B cell (primary cell): ENCODE measurements at places on chromosomes 7 and 10.

- no peaks in the 10 kb centered on the region for H3K27me3 ChIP-seq
- no peak overlapping the region for H3K4me3 ChIP-seq
- H3K36me3 ChIP-seq = no peaks in the 10 kb centered on the region
- no peaks in the 10 kb centered on the region for H3K4me1 ChIP-seq
These were observed 25.9 kb downstream of the BAG3 start for GRCh38 chr10:119677126-119677525.

GRCh38 chr10:62688971-62689700 lies 115.4 kb upstream of the ADO start:
- H3K4me3 ChIP-seq = no peak overlapping the region
- H3K27me3 ChIP-seq = no peaks in the 10 kb centered on the region
- peak overlapping the region; percentile 4 for H3K27ac ChIP-seq

DNA sequence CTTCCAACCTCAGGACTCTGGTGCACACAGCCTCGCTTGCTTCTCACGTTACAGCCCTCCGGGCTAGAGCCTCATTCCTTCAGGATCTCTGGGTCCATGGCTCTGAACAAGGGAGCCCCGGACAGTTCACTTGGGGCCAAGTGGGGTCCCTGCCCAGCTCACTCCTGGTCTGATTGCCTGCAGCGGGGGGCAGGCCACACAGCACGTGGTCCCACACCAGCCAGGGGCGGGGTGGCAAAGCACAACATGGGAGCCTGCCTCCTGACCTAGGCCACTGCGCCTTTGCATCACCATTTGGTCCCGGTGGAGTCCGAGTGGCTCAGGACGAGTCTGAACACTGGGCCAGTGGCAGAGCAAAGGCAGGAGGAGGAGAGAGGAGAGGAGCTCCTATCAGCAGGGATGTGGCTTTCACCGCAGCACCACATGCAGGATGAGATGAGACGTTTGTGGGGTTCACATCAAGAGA lies 13.4 kb upstream of the CRYGN start:
- no peak overlapping the region for H3K27ac ChIP-seq
- H3K4me3 ChIP-seq = no peak overlapping the region
- H3K36me3 ChIP-seq = no peaks in the 10 kb centered on the region
- DNase-seq = no peak
- H3K4me1 ChIP-seq = no peaks in the 10 kb centered on the region
- H3K27me3 ChIP-seq = no peaks in the 10 kb centered on the region

- no peak overlapping the region for H3K27ac ChIP-seq
- no peaks in the 10 kb centered on the region for H3K27me3 ChIP-seq
These were observed 237.3 kb downstream of the INHBA start for GRCh38 chr7:41465571-41465970.

DNA sequence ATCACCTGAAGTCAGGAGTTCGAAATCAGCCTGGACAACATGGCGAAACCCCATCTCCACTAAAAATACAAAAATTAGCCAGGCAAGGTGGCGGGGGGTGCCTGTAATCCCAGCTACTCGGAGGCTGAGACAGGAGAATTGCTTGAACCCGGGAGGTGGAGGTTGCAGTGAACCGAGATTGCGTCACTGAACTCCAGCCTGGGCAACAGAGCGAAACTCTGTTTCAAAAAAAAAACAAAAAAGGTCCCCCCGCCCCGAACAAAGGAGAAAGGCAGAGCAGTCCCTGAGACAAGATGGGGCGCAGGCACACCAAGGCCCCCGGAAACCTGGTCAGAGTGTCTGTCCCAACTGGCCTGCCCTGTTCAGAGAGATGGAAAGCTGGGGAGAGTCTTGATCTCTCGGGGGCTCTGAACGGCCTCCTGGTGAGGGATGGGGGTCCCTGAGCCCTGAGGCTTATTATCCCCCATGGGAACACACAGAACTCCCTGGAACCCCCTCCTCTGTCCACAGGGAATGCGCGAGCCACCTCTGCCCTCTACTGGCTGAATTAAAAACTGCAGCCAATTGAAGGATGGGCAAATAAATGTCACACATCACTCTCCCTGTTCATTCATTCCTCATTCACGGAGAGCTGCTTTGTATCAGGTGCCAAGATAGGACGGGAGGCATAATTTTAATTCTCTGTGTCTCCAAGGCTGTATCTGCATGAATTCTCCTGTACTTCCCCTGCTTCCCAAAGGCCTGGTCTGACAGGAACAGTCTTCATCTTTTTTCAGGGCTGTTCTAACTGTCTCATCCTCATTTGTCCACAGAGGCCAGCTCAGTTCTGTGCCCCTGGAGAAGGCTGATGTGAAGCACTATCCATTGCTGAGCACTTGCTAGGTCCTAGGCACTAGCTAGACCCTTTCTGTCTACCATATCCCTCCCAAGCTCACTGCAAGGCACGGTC lies 28.9 kb downstream of the MAT1A start:
- H3K36me3 ChIP-seq = no peaks in the 10 kb centered on the region
- no peak overlapping the region for H3K4me3 ChIP-seq
- H3K4me1 ChIP-seq = no peaks in the 10 kb centered on the region
- no peaks in the 10 kb centered on the region for H3K27me3 ChIP-seq
- H3K27ac ChIP-seq = no peak overlapping the region

GRCh38 chr7:74449809-74450397 lies 3.8 kb upstream of the GTF2IRD1 start:
- H3K36me3 ChIP-seq = no peaks in the 10 kb centered on the region
- H3K27me3 ChIP-seq = peaks cover 15% of the 10 kb centered on the region
- peaks cover 21% of the 10 kb centered on the region for H3K4me1 ChIP-seq
- no peak overlapping the region for H3K27ac ChIP-seq

GRCh38 chr7:92253251-92253650 lies 7.5 kb downstream of the ANKIB1 start:
- no peak overlapping the region for H3K4me3 ChIP-seq
- H3K27me3 ChIP-seq = no peaks in the 10 kb centered on the region
- no peak for DNase-seq
- H3K36me3 ChIP-seq = no peaks in the 10 kb centered on the region
- H3K4me1 ChIP-seq = no peaks in the 10 kb centered on the region
